ENCODE measurements at places on chromosomes 3 and 15.

DNA sequence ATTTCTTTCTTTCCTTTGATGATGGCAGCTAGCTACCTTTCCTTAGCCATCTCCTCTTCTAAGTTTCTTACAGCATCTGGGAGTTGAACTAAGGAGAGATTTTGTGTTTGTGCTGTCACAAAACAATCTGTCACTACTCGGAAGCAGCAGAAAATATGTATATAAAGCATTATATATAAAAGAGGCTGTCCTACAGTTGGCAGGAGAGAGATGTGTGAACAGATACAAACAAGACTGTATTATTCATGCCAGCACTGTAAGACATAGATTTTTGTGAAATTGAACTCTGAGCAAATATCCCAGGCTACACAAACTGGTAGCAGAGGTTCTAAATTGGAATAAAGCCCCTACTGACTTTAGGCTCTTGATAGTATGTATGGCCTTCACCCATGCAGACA, 577.5 kb upstream of the NECTIN3 start:
- no peak for DNase-seq

GRCh38 chr3:39850716-39851032, 41.3 kb downstream of the MYRIP start:
- no peak for DNase-seq

DNA sequence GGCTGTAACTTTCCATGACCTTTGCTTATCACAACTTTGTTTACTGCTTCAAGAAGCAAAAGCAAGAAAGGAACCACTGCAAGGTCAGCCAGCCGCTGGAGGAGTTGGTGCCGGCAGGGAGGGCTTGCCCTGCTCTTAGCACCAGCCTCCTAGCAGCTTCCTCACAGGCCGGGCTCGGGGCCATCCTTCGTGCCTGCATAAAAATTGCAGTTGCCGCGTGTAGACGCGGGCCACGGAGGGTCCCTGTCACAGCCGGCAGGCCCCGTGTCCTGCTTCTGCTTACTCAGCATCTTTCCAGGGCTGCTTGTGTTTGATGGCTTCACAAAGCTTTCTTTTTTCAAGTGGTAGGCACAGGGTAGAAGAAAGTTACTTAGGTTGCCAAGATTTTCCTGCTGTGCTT, 84.4 kb downstream of the PGPEP1L start:
- DNase-seq, result no peak

DNA sequence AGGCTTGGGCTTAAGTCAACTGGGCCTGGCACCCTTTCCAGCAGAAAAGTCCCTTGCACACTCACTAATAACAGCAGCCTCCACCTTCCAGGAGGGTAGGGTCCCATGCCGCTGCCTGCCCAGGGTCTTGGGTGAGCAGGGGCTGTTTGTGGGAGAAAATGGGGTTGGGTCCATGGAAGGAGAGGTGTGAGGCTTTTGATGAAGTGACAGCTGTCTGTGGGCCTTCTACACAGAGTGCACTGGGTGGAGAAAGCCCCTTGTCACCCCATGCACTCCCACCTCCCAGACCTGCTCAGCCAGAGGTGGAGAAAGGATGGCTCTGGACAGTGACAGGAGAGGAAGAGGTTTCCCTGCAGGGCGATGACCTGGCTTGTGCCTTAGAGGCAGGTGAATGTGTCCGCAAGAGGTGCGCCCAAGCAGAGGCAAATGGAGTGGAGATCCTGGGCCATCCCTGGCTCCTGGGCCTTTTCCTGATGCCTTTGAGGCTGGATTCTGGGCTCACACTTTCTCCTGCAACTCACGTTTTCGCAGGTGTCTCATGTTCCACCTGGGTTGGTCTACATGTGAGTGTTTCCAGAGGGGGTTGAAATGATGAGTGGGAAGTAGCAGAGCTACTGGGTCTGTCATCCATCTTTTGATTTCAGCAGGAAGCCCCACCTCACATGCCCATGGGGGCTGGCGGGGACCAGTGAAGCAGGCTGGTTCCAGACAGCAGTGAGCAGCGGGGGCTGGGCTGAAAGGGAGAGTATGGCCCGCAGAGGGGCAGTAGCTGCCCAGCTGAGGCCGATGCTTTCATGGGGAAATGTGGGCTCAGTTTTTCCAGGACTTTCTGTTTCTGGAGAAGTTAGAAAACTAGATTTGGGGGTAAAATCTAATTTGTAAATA, 85.2 kb upstream of the PRR23E start:
- DNase-seq, result no peak

- DNase-seq, result no peak
These were observed 85.1 kb upstream of the NANOGP8 start for GRCh38 chr15:35170207-35170606.

GRCh38 chr3:155785662-155786295, 20.3 kb downstream of the C3orf33 start:
- DNase-seq, result no peak

- no peak for DNase-seq
These were observed 67.1 kb downstream of the OXSM start for GRCh38 chr3:25856902-25857518.

GRCh38 chr15:51846463-51847230, 17.2 kb downstream of the TMOD3 start:
- DNase-seq, result peak; percentile 42

GRCh38 chr15:38275959-38276358, 23.3 kb downstream of the SPRED1 start:
- DNase-seq, result no peak

DNA sequence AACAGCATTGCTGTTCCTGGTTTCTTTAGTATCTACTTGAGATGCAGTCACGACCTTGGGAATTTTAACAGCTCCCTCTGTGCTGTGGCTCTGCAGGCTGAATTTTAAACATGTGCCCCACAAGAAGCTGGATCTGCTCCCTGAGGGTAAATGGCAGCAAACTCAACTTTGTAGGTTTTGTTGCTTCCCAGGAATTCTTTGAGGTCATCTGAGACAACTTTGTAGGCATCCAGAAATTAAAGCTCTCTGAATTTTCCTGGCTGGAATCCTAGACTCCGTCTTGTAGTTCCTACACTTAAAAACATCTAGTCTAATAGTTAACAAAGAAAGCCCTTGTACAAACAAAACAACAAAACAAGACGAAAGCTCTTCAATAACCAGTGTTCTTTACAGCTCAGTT, 366.3 kb downstream of the FEZF2 start:
- no peak for DNase-seq

GRCh38 chr3:39288300-39288808, 8.5 kb upstream of the CX3CR1 start:
- DNase-seq, result peak; percentile 85

DNA sequence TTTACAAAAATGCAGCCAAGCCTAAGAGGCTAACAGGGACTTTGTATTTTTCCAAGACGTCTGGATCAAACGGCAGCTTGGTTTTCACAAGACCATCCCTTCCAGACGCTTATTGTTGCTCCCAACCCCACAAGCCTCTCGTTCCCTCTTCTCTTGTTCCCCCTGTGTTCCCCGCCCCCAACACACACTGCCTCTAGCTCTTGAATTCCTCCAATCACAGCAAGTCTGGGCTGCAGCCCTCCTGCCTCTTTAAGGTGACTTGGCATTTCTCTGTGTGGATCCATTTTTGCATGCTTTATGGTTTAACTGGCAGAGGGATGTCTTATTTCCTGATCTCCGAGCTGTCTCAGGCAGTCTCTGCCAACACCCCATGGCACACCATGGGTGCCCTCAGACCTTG, 182.2 kb downstream of the ABHD5 start:
- DNase-seq, result no peak

- no peak for DNase-seq
These were observed 101.6 kb downstream of the ZPLD1 start for GRCh38 chr3:102536456-102536855.

DNA sequence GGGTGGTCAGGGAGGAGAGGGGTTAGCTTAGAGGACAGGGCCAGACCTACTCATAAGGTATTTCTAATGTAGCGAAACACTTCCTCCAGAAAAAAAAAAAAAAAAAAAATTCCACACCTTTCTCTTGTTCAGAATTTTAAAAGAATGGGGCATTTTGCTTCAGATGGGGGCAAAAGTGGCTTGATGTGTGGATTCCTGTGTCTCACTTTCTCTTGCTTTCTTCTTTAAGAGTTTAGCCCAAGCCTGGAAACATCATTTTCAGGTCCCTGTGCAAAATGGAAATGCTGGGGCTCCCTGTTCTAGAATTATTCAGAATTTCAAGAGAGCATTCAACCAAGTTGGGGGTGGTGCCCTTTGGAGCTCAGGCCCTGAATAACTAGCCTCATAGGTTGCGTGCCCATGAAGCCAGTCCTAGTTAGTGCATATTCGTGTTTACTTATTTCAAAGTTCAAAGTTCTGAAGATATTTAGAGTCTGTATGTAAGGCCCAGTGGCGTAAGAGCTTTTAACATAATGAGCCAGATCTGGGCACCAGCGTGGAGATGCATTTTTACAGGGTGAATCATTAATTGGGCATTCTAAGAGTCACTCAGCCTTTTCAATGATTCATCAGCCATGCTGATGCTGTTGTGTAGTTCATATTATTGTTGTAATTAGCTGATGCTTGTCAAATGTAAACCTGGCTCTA, 104.5 kb downstream of the RPLP1 start:
- peak; percentile 97 for DNase-seq

GRCh38 chr15:96746665-96747064, 416.2 kb downstream of the NR2F2 start:
- no peak for DNase-seq

GRCh38 chr3:187368251-187369088, at the start of gene RTP4:
Gene RTP4 (plus strand): TSS chr3:187368385. CDS start chr3:187368442, 57 bp downstream.
- DNase-seq, result no peak

- no peak for DNase-seq
These were observed 8.4 kb downstream of the ARMC8 start for GRCh38 chr3:138195481-138195880.

- DNase-seq, result no peak
These were observed 571.9 kb upstream of the CBLB start for GRCh38 chr3:106440672-106441071.

- DNase-seq, result no peak
These were observed 351.6 kb downstream of the NSUN3 start for GRCh38 chr3:94414418-94414817.

- DNase-seq, result no peak
These were observed 25.6 kb upstream of the LINGO1 start for GRCh38 chr15:77658304-77658703.

- DNase-seq, result no peak
These were observed 71.4 kb upstream of the PLSCR4 start for GRCh38 chr3:146322216-146322817.

- DNase-seq, result no peak
These were observed 80.9 kb upstream of the RASGRF1 start for GRCh38 chr15:79171320-79172031.

GRCh38 chr15:74262151-74262550, 26.0 kb downstream of the CCDC33 start:
- DNase-seq, result no peak

DNA sequence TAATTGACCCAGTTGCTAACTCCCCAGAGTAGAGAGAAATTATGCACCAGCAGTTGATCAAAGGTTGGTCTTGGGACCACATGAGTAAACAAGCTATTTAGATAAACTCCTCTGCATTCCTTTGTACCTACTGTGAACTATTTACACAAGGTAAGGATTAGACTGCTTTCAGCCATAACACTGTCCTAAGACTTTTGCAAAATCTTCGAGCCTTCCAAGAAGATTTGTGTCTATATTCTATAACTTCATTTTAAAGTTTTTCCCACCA, 108.5 kb upstream of the UNC13C start:
- no peak for DNase-seq

DNA sequence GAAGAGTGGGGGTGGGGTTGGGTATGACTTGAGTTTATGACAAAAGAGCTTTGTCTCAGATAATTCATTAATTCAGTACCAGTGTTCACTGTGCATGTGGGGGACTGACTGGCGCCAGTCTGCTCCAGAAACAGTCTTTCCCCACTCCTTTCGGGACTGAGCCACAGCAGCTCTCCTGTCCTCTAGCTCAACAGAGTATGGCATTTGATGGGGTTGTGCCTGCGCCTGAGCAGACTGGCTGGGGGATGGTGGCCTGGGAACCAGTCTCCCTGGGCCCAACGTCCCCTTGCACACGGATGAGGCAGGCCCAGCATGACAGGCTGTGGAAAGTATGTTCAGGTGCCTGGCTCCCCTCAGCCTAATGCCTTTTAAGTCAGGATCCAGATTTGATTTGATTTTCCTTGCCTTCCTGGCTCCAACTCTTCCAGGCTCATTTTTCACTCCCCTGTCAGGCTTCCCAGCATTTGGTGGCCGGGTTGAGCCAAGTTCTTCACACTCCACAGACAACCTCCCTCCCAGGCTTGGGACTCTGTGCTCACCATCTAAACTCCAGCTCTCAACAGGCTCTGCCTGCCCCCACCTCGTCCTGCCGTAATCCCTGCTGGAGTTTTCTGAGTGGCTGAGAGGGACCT, 105.0 kb downstream of the MYLK start:
- no peak for DNase-seq

- DNase-seq, result no peak
These were observed 129.6 kb downstream of the SEMA6D start for GRCh38 chr15:47846876-47847275.

DNA sequence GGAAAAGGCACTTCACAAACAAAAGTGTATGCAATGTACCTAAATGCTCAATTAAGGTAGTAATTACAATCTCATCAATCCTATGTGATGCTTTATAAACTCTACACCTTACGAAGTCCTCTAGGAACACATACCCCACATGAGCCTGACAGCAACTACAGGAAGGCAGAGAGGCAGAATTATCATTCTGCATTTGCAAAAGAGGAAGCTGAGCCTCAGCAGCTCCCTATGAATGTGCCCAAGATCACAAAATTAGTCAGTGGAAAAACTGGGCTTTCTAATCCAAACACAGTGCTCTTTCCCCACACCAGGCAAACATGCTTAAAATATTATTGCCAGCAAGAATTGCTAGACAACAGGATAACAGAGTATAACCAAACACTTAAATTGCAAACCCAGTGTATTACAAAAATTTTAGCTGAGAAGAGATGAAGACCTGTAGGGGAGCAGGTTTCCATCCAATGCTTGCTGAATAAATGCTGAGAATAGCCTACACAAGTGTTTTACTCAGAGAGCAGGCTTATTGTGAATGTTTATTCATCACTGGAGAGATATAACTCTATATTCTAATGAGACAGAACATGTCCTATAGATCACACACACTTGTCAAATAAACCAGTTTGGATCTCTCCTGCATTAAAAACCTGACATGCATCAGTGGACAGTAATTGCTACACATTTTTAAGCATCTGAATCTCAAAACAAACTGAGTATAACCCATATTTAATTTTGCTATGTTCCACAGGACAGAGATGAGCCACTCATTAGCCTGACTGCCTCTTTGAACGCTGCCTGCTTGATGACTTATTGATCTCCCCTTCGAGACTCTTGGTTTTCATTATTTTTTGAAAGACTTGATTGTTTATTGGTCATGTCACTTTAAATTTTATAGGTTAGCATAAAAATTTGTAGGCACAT, 62.2 kb downstream of the PLCH1 start:
- DNase-seq, result no peak

Measured in SW 1271 (cell line).